ENCODE measurements at places on chromosomes 7 and 10. TPM values are rescaled to one million over a fixed set of nuclear protein-coding genes. Genes with fewer than 3 reads are reported as not detected.
A peak's percentile ranks its signal among the peaks of the same experiment; 100 is the strongest.

UCN3 gene
- not detected for total RNA-seq

MLXIPL gene
- total RNA-seq: 5.5 TPM

DNA sequence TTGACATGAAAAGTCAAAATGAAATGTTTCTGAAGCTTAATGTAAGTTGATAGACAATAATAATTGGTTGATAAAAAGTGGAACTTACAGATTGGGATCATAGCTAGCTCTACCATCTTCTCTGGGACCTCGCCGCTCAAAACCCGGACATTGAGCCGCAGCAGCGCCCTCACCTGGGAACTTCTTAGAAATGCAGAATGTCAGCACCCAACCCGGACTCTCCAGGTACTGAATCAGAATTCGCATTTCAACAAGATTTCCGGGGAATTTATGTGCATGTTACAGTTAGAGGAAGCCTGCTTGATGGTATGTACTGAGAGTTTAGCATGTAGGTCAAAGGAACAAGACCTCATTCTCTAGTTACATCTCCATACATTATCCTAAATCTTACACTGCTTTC, 36.7 kb upstream of the ABLIM1 start:
- H3K4me1 ChIP-seq: no peaks in the 10 kb centered on the region
- H3K27ac ChIP-seq: no peak overlapping the region
- peak; percentile 68 for DNase-seq
- no peaks in the 10 kb centered on the region for H3K36me3 ChIP-seq

- H3K4me3 ChIP-seq: no peak overlapping the region
- no peak overlapping the region for H3K27ac ChIP-seq
- H3K36me3 ChIP-seq: peaks cover 85% of the 10 kb centered on the region
- DNase-seq: no peak
- no peaks in the 10 kb centered on the region for H3K27me3 ChIP-seq
Measured at GRCh38 chr7:98943336-98943735, 65.0 kb downstream of the TRRAP start.

DNA sequence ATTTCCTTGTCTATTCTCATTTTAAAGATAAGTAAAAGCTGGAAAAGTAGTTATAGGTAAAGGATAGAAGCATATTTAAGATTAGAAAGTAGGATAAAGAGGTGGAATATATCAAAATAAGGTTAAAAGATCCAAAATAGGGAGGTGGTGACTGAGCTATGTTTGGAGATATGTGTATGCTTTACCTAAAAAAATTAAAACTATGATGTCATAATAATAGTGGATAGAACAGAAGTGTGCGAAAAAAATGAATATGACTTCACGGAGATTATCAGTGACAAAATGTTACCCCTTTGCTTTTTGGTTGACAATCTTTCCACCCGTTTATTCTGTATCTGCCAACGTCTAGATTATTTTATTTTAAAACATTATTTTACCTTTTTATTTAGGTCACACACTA, 33.4 kb upstream of the FERD3L start:
- peaks cover 2% of the 10 kb centered on the region for H3K4me1 ChIP-seq
- H3K4me3 ChIP-seq: no peak overlapping the region
- no peak overlapping the region for H3K27ac ChIP-seq
- DNase-seq: no peak
- H3K27me3 ChIP-seq: no peaks in the 10 kb centered on the region
- H3K36me3 ChIP-seq: no peaks in the 10 kb centered on the region

KIF11 gene
- total RNA-seq: 54.4 TPM

NAPEPLD gene
- total RNA-seq: 9.3 TPM

DNA sequence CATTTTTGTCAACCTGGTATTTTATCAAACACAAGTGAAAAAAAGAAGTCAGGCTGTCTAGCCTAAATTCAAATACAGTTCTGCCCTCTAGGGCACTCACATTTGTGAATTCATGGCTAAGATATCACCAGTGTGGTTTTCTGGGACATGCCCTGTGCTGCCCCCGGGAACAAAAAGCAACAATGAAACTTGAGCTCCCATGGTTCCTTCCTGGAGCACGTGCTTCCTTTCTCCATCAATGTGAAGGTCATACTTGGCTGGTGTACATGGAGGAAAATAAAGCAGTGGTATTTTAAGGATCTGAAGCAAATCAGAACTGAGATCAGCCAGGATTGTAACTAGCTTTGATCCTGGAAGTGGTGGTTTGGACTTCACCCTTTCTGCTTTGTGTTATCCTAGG, 128.9 kb upstream of the FRMD4A start:
- peaks cover 7% of the 10 kb centered on the region for H3K36me3 ChIP-seq
- H3K4me1 ChIP-seq: no peaks in the 10 kb centered on the region
- H3K27ac ChIP-seq: no peak overlapping the region
- no peak for DNase-seq
- no peaks in the 10 kb centered on the region for H3K27me3 ChIP-seq

GRCh38 chr10:130359711-130360110, 223.5 kb downstream of the GLRX3 start:
- no peaks in the 10 kb centered on the region for H3K27me3 ChIP-seq
- no peak for DNase-seq
- H3K4me1 ChIP-seq: no peaks in the 10 kb centered on the region
- H3K36me3 ChIP-seq: no peaks in the 10 kb centered on the region
- H3K4me3 ChIP-seq: no peak overlapping the region
- H3K27ac ChIP-seq: no peak overlapping the region

GRCh38 chr7:47506382-47507339, 75.2 kb downstream of the TNS3 start:
- H3K36me3 ChIP-seq: peaks cover 9% of the 10 kb centered on the region

SPDYE8 gene
- not detected for total RNA-seq

ANKRD1 gene
- total RNA-seq: 0.13 TPM

DNA sequence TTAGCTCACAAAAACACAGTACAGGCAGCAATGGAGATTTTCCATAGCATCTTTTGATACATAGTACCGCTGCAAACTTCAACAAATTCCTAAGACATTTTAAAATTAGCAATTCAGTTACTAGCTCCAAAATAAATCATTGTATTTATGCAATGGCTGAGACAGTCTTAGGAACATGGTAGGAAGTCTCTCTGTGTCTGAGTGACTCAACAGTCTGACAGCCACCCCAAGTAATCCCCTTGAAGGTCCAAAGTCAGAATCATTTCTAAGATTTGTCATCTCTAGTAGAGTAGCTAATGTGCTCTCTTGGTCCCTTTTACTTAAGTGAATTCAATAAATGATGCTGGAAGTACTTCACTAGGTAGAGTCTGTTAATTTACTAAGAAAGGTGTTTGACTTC, 93.8 kb upstream of the NOBOX start:
- H3K36me3 ChIP-seq: no peaks in the 10 kb centered on the region
- no peak overlapping the region for H3K27ac ChIP-seq
- H3K4me3 ChIP-seq: no peak overlapping the region
- no peak for DNase-seq
- no peaks in the 10 kb centered on the region for H3K27me3 ChIP-seq

DNA sequence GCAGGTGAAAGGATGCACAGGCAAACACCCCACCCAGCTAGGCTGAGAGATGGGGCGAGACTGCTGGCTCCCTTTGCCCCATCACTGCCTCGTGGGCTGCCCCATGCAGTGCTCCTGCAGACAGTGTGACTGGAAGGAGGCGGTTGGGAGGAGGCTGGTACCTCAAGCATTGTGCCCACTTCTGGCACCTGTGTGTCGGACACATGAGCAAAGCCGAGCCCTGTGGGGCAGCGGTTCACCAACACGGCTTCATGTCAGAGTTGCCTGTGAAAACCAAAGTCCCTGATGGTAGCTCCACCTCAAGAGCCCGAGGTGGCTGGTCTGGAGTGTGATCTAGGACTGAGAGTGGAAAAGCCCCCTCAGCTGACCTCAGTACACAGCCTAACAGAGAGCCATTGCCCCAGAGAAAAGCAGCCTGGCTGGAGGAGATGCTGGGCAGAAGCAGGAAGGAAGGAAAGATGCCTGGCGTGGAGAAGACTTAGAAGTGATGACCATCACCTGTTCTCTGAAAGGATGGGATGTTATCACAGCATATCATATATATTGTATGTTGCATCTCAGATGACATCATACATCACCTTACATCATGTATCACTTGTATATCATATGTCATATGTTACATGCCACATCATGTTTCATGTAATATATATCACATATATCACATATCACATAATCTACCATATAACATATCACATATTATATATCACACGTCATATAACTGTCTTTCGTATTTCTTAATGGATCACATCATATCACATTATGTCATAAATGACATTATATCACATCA, 75.6 kb downstream of the ADCY1 start:
- H3K27me3 ChIP-seq: no peaks in the 10 kb centered on the region
- no peak for DNase-seq
- H3K36me3 ChIP-seq: peaks cover 4% of the 10 kb centered on the region
- H3K4me3 ChIP-seq: no peak overlapping the region

DNA sequence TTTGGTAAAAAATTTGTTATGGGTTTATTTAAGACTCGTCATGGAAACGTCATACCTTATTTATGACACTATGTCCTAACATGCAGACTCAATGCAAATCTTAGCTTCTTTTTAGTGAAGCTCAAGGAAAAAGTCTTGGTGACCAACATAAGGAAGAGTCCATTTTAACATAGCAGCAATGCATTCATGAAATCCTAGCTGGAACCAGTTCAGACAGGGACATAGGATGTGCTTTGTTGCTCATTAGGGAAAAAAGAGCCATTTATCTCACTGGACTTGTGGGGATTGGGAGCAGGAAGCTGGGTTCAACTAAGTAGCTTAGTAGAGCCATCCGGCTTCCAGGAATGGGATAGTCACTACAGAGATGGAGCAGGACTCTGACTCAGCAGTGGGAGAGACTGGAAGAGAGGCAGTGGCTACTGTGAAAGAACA, 100.7 kb upstream of the DKK1 start:
- H3K27ac ChIP-seq: peak overlapping the region; percentile 82
- no peaks in the 10 kb centered on the region for H3K36me3 ChIP-seq
- H3K27me3 ChIP-seq: no peaks in the 10 kb centered on the region
- peaks cover 2% of the 10 kb centered on the region for H3K4me1 ChIP-seq
- peak overlapping the region; percentile 5 for H3K4me3 ChIP-seq

- H3K27ac ChIP-seq: no peak overlapping the region
- H3K4me3 ChIP-seq: peak overlapping the region; percentile 88
- DNase-seq: peak; percentile 58
- H3K36me3 ChIP-seq: peaks cover 7% of the 10 kb centered on the region
Measured at GRCh38 chr7:105387508-105388355, 989 bp downstream of the SRPK2 start.

DNA sequence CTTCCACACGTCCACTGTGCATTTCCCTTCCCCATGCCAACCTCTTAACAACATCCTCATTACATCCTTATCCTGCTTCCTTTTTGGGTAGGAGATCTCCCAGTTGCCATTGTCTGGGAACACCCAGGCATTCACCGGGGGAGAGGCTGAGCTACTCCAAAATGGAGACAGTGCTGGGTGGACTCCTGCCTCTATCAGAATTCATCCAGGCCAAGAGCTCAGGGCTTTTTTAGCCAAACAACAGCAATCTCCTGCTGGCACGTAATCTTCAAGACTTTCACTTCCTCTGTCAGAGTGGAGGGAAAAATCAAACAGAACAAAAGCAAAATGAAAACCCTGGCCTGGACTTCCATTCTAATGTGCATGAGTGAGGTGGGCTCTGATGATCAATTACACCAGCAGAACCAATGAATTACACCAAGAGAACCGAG, 245.0 kb downstream of the PRPF18 start:
- H3K4me1 ChIP-seq: peaks cover 9% of the 10 kb centered on the region
- no peaks in the 10 kb centered on the region for H3K27me3 ChIP-seq
- H3K27ac ChIP-seq: no peak overlapping the region
- no peak for DNase-seq
- H3K4me3 ChIP-seq: no peak overlapping the region
- no peaks in the 10 kb centered on the region for H3K36me3 ChIP-seq

GRCh38 chr7:89064831-89065230, 269.3 kb upstream of the TEX47 start:
- no peaks in the 10 kb centered on the region for H3K4me1 ChIP-seq
- no peak for DNase-seq
- no peaks in the 10 kb centered on the region for H3K27me3 ChIP-seq
- H3K36me3 ChIP-seq: no peaks in the 10 kb centered on the region
- no peak overlapping the region for H3K4me3 ChIP-seq

DNA sequence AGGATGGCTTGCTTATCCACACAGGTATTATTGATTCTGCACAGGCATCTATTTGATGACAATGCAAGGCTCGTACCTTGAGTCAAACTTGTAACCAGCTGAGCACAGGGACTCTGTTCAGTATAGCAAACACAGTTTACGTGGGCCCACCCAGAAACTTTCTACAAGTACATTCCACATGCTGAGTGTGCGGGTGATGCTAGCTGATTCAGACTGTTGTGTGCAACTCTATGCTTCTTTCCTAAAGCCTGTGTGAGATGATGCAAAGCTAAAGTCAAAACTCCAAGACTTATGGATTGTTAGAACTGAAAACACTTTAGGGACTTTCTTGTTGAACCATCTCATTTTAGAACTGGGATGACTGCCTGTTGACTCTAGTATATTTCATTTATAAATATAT, 21.5 kb upstream of the CALD1 start:
- H3K4me3 ChIP-seq: no peak overlapping the region
- no peaks in the 10 kb centered on the region for H3K27me3 ChIP-seq
- no peak for DNase-seq
- no peaks in the 10 kb centered on the region for H3K4me1 ChIP-seq
- H3K36me3 ChIP-seq: no peaks in the 10 kb centered on the region
- no peak overlapping the region for H3K27ac ChIP-seq

DNA sequence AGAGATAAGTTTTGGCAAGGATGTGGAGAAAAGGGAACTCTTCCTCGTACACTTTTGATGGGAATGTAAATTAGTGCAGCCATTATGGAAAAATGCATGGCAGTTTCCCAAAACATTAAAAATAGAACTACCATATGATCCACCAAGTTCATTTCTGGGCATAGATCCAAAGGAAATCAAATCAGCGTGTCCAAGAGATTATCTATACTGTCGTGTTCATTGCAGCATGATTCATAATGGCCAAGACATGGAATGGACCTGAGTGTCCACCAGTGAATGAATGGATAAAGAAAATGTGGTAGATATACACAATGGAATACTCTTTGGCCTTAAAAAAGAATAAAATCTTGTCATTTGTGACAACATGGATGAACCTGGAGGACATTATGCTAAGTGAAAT, 70.3 kb upstream of the RSU1 start:
- H3K27ac ChIP-seq: no peak overlapping the region
- no peaks in the 10 kb centered on the region for H3K4me1 ChIP-seq
- no peaks in the 10 kb centered on the region for H3K27me3 ChIP-seq
- DNase-seq: no peak
- no peaks in the 10 kb centered on the region for H3K36me3 ChIP-seq

DNA sequence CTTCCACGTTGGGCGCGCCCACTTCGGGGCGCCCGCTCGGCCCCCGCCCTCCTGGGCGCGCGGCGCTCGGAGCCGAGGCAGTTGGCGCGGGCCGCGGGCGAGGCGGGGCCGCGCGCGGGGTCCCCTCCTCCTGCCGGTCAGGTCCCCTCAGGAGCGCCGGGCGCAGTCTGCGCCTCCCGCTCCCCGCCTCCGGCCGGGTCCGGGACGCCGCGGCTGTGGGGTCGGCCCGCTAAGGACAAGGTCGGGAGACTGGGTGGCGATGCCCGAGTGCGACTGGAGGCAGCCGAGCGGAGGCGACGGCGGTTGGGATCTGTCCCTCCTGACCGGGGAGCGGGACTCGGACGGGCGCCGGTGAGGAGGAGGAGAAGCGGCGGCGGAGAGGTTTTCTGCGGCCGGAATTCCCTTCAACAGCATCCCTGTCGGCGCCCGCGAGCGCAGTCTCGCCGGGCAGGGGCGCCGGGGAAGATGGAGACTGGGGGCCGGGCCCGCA, at the start of gene ATRNL1:
Gene ATRNL1, plus strand, starts transcription at position 80 of the 490 bp plus-strand sequence. Its CDS starts 386 bp downstream, at position 466.
- no peaks in the 10 kb centered on the region for H3K36me3 ChIP-seq
- H3K4me3 ChIP-seq: peak within 1 kb of the TSS; percentile 82
- peaks cover 3% of the 10 kb centered on the region for H3K4me1 ChIP-seq
- peaks cover 4% of the 10 kb centered on the region for H3K27me3 ChIP-seq

GRCh38 chr7:74104702-74105101, 21.1 kb downstream of the LIMK1 start:
- H3K4me3 ChIP-seq: no peak overlapping the region
- H3K27ac ChIP-seq: no peak overlapping the region
- DNase-seq: no peak
- H3K27me3 ChIP-seq: no peaks in the 10 kb centered on the region
- H3K36me3 ChIP-seq: peaks cover 21% of the 10 kb centered on the region

NUDT5 gene
- 109 TPM for total RNA-seq

All from H9 (cell line).